Iris pigment epithelial cell (primary cell): ENCODE measurements at places on chromosomes 1 and 21.

DNA sequence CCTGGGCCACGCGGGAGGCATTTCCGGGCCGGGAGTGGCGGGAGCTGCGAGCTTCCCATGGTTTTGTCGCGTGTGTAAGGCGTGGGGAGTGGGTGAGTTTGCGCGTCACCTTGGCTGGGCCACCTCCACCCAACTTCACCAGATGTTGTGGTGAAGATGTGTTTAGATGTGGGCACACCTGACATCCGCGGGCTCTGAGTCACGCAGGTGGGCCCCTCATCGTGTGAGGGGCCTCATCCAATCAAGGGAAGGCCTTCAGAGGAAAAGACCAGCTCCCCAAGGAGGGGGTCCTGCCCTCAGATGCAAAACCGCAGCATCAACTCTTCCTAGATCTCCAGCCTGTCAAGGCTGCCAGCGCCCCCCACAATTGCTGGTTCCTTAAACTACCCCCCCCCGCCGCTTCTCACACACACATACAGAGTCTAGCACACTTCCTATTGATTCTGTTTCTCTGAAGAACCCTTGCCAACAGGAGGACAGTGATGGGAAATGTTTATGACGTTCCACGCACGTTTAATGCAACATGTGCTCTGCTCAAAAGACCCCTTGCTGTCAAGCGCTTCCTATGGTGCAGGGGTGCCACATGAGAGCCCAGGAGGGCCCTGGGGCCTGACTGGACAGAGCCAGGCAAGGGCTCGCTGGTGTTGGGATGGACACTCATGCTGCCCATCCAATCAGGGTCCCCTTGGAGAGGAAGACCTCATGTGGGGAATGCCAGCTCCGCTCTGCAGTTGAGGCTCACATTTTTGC, 11.9 kb downstream of the ACTRT2 start:
- no peak for DNase-seq

DNA sequence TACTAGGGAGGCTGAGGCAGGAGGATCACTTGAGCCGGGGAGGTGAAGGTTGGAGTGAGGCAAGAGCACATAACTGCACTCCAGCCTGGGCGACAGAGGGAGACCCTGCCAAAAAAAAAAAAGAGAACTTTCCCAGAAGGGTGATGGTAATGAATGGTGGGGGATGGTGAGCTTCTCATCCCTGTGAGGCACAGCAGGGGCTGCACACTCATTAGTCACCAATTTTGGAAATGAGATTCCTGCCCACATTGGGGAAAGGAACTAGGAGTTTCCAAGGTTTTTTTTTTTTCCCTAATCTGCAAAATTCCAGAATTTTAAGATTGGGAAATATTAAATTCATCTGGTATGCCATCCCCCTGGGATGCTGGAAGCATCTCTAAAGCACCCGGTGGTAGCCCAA, 50.2 kb upstream of the SSBP3 start:
- DNase-seq = no peak

- no peak for DNase-seq
These were observed 25.3 kb upstream of the ATP1A1 start for GRCh38 chr1:116347696-116348095.

GRCh38 chr1:99535470-99536164, 110.3 kb upstream of the PALMD start:
- no peak for DNase-seq

GRCh38 chr1:161905269-161905884, 118.3 kb downstream of the OLFML2B start:
- DNase-seq = peak; percentile 51

DNA sequence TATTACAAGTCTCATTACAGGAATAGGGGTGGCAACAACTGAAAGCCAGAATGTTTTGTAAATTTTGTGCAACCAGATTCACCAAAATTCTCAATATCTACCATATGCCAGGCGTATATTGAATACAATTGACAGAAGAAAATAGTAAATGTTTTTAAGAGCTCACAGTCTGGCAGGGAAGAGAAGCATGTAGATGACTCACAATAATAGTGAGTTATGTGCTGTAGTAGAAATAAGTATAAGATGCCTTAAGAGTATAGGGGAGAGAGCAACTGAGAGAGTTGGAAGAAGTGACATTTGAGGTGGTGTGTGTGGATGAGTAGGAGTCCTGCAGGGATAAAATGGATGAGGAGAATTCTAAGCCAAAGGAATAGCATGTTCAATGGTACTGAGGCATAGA, 170.5 kb upstream of the FGGY start:
- peak; percentile 52 for DNase-seq

DNA sequence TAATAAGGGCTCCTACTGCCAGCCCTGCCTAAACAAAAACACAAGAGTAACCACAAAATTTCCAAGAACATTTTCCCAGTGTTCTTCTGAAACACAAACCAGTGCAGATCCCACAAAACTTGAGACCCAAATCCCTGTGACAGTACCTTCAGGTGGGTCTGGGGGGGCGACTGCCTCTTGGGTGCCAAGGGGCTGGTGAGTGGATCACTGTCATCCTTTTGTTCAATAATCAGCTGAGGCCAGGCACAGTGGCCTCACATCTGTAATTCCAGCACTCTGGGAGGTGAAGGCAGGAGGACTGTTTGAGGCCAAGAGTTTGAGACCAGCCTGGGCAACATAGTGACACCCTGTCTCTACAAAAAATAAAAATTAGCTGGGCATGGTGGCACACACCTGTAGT, 87.6 kb downstream of the GLIS1 start:
- no peak for DNase-seq

- no peak for DNase-seq
These were observed 170.9 kb upstream of the CAMK1G start for GRCh38 chr1:209412566-209412965.

- no peak for DNase-seq
These were observed 39.0 kb upstream of the GRIK3 start for GRCh38 chr1:37073152-37073853.

GRCh38 chr21:26117324-26117971, 53.1 kb downstream of the APP start:
- no peak for DNase-seq

DNA sequence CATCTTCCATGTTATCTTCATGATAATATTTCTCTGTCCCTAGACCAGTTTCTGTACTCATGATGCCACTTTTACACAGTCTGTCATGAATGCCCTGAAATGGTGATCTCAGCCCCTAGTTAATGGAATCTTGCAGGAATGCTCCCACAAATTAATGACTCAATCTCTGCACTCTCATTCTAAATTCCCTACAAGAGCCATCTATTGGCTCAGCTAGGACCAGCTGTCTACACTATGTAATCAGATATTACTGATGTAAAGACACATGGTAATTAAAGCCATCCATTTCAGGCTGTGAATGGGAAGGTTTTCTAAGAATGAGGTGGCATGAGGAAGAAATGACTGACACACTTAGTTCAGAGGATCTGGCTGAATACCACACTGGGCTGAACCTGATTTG, 199.1 kb upstream of the KCND3 start:
- no peak for DNase-seq

DNA sequence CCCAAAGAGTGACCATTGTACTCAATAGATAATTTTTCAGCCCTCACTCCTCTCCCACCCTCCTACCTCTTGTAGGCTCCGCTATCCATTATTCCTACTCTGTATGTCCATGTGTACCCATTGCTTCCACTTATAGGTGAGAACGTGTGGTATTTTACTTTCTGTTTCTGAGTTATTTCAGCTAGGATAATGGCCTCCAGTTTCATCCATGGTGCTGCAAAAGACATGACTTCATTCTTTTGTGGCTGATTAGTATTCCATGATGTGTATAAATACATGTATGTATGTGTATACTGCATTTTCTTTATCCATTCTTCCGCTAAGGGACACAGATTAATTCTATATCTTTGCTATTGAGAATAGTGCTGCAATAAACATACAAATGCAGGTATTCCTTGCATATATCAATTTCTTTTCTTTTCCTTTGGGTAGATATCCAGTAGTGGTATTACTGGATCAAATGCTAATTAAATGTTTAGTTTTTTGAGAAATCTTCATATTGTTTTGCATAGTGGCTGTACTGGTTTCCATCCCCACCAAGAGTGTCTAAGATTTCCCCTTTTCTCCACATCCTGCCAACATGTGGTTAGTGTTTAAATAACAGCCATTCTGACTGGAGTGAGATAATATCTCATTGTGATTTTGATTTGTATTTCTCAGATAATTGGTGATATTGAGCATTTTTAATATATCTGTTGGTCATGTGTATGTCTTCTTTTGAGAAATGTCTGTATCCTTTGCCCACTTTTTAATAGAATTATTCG, 4.9 kb downstream of the LY9 start:
- DNase-seq = no peak

DNA sequence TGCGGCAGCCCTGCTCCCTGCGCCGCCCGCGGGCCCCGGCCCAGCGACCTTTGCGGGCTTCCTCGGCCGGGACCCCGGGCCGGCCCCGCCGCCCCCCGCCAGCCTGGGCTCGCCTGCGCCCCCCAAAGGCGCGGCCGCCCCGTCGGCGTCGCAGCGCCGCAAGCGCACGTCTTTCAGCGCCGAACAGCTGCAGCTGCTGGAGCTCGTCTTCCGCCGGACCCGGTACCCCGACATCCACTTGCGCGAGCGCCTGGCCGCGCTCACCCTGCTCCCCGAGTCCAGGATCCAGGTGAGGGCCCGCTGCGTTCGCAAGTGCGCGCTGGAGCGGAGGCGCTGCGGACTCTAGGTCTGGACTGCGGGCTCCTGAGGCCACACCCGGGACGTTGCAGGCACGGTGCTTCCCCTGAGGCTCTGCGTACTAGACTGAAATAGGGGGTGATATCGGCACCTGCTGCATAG, 351 bp downstream of the MIXL1 start:
- DNase-seq = peak; percentile 20

DNA sequence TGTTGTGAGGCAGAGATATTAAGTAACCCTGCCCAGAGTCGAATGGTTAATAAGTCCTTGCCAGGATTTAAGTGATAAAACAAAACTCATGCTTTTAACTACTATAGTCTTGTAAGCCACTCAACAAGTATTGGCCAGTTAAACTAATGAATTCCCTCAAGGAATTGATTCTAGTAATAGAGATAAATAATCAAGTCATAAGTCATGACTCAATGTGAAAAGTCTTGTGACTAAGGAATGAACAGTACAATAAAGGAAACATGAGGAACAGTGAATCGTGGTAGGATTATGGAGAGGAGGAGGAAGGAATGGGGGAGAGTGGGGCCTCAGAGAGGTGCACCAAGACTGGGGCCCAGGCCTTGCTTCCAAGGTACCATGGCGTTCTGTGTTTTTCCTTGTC, 104.7 kb downstream of the FGGY start:
- no peak for DNase-seq

DNA sequence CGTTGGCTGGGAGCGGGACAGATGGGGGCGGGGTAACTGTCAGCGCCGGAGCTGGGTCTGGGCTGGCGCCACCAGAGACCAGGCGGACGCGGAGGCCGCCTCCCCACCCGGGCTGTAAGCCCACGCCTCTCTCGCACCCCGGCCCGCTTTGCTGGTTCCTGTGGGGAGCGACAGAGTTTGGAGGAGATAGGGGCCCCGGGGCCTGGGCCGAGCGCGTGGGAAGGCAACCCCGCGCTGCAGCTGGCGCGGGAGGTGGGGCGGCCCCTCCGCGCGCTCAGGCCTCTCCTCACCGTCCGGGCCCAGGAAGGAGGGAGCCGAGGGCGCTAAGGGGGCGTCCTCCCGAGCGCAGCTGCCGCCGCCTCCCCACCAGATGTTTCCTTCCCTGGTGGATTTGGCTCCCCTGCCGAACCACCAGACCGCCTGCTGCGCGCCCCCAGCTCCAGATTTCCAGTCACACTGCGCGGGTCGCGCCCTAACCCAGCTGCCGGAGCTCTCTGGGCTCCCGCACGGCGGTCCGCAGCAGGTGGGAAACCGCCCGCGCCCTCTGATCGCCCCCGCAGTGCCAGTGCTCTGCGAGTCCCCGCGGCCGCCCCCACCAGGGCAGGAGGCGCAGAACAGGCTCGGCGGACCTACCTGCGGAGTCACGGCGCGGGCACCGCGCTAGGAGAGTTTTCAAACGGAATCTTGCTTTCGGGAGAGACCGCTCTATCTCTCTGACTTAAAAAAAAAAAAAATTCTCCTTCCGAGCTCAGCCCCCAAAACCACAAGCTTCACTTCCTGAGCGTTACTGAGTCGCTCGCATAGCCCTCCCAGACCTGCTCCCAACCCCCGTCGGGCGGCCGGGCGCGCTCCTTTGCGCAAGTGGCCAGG, 1.1 kb downstream of the GFI1 start:
- DNase-seq = peak; percentile 33

GRCh38 chr1:232853994-232854797, 49.0 kb downstream of the MAP10 start:
- DNase-seq = peak; percentile 62

DNA sequence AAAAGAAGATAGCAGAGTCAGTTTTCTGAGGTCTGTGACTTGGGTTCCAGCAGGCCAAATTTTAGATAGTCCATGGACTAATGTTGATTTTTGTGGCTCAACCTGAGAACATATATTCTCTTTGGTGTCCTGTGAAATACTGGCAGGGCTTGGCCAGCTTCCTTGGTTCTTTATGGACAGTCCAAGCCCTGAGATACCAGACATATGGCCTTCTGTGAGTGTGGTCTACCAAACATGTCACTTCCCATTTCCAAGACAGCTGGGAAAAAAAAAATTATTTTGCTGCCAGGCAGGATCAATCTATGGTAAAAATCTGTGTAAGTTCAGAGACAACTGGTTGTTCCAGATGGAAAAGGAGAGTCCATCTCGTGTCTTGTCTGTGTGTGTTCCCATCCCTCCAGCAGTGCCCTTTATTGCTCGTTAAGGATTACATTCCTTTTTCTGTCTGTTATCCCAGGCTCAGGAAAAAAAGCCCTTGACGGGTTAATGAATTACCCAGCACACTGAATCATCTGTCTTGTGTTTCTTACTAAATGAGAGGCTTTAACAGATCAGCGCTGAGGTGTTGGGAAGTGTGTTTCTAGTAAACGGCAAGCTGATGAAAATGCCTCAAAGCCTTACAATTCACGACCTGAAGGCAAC, 33.4 kb upstream of the XPR1 start:
- no peak for DNase-seq

DNA sequence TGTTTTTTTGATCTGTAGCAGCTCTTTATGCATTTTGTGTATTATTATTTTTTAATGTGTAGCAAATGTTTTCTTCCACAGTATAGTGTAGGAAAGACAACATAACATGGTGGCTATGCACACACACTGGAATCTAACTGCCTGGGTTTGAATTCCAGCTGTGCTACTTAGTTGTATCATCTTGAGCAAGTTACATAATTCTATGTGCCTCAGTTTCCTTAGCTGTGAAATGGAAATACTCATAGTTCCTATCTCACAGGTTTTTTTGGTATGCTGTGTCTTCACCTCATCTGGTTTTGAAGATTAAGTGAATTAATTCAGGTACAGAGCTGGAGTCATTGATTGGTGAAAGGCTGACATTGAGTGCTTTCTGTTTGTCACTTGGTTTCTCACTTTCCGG, 1.2 kb upstream of the IARS2 start:
- no peak for DNase-seq

- no peak for DNase-seq
These were observed 1456.1 kb downstream of the BRINP3 start for GRCh38 chr1:189021577-189021976.

GRCh38 chr1:60271041-60271440, 197.5 kb upstream of the C1orf87 start:
- no peak for DNase-seq

- no peak for DNase-seq
These were observed 10.3 kb upstream of the ADARB1 start for GRCh38 chr21:45064091-45064490.
